ENCODE measurements at places on chromosomes 7 and 10.
A peak's percentile ranks its signal among the peaks of the same experiment; 100 is the strongest.

DNA sequence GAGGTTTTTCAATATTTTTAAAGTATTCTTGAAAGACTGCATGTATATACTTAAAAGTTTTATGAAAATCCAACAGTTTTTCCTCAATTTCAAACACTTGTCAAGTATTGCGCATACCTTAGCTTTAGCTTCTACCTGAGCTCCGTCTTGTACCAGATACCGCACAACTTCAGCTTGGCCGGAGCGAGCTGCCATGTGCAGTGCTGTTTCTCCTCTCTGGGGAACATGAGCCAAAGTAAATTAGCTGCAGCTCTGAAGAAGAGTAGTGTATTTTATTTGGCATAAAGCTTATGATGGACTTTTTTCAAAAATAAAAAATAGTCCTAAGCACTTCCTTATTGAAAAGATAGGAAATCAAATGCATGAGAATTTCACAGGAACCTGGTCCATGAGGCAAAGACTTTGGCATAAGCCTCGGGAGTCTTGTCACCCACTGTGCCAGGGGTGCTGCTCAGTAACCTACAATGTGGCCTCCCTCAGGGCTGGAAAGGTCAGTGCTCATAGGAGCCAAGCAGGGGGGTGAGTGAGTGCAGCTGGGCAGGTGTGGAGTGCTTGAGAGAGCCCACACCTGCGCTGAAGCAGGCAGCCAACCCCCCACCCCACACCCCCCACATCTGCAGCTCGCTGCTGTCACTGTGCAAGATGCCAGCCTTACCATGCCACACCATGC is 189.5 kb downstream of the ANK3 start:
- no peak for DNase-seq

DNA sequence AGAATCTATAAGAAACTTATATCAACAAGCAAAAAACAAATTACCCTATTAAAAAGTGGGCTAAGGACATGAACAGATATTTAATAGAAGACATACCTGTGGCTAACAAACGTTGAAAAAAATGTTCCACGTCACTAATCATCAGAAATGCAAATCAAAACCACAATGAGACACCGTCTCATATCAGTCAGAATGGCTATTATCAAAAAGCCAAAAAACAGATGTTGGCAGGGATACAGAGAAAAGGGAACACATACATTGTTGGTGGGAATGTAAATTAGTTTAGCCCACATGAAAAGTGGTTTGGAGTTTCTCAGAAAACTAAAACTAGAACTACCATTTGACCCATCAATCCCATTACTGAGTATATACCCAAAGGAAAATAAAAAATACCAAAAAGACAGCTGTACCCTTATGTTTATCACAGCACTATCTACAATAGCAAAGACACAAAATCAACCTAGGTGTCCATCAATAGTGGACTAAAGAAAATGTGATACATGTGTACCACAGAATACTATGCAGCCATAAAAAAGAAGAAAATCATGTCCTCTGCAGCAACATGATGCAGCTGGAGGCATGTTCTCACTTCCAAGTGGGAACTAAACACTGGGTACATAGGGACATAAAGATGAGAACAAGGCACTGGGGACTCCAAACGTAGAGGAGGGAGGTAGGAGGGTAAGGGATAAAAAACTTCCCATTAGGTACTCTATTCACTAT is 83.8 kb upstream of the TMEM168 start:
- no peak for DNase-seq

DNA sequence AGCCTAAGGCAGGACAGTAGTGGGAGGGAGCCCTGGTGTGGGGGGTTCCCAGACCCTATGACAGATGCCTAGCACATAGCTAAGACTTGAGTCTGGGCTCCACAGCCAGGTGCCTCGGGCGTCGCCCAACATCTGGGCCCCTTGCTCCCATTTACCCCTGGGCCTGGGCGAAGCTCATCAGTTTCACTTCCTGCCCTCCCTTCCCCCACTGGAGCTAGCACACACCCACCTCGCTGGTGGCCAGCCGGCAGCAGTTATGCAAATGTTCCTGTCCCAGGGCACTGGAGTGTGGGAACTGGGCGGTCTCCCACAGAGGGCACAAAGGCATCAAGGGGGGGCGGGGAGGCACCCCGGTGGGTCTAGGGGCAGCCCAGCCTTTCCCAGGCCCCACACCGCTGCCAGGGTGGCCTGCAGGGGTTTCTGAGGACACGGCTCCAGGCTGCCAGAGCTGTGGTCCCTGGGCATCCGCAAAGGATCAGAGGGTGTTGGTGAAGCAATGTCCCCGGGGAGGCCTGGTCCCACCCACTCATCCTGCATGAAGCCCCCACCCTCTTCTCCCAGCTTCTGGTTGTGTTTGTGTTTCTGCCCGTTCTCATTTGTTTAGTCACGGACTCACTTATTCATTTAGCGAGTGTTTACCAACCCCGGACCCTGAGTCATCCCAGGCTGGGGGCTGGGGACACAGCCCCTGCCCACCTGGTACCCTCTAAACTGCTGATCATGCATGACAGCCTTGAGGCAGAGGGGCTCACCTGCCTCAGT is 20.4 kb downstream of the SH2B2 start:
- no peak for DNase-seq

DNA sequence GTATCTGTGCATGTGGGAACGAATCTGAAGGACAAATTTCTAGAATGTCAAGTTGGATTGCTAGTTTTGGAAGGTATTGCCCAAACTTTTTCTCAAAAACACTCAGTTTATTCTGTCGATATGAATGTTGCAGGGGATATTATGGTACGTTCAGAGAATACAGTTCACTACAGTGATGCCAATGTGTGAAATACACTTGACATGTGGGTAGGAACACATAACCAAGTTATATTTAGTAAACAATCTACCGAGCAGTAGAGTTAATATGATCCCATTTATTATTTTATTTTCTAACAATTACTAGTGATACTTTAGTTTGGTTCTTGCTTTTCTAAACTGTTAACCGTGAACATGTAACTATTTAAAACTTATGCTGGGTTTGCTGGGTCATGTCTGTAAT is 37.4 kb downstream of the KIAA1217 start:
- no peak for DNase-seq

DNA sequence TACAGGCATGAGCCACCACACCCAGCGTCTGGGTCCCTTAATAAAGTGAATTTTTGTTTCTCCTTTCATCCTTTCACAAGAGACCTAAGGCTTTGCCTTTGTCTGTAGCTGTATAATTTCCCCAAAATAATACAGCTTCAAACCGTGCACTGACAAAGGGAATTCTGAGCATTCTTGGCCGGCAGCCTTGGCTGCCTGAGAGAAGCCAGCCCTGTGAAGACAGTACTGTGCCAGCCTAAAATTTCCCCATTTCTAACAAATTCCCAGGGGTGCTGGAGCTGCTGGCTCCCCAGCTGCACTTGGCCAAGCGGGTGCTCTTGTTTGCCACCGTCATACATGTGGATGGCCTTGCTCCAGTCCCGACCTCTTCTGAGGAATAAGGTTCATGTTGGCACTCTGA is 106.2 kb downstream of the ZMYND11 start:
- DNase-seq: no peak

DNA sequence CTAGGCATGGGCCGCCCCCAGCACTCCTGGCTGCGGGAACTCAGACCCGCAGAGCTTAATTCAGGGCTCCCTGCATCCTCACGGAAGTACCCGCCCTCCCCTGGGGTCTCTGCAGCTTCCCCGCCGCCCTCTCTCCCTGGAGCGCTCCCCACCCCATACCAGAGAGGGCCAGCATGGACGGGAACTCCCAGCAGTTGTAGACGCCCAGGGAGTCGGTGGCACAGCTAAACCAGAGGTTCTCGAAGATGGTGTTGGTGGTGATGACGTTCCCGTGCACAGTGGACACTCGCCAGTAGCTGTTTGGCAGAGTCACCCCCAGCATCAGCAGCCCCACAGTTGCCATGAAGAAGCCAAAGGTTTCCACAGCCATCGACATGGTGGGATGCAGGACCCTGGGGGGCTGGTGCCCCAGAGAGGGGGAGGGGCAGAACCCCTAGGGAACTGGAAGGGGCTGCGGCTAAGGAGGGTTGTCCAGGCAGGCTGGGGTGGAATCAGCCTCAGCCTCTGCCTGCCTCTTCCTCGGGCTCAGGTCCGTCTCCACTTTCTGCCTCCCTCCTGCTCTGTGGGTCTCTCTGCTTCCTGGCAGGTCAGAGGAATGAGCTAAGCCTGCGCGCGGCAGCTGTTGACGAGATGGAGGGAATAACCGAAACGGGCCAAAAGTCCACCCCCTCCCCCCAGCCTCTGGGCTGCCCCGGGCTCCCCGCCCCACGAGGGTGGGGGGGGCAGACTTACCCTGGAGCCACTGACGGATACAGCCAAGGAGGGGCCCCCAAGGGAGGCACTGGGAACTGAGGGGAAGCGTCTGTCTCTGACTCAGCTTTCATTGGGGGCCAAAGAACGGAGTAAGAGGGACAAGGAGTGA is at the start of gene CLDN15:
CLDN15 (minus strand) TSS at position 597 of the 862 bp plus-strand sequence; CDS start at position 376, 221 bp downstream.
- DNase-seq: no peak

- no peak for DNase-seq
Observed at GRCh38 chr7:20737840-20738448, 48.7 kb downstream of the SP8 start.

DNA sequence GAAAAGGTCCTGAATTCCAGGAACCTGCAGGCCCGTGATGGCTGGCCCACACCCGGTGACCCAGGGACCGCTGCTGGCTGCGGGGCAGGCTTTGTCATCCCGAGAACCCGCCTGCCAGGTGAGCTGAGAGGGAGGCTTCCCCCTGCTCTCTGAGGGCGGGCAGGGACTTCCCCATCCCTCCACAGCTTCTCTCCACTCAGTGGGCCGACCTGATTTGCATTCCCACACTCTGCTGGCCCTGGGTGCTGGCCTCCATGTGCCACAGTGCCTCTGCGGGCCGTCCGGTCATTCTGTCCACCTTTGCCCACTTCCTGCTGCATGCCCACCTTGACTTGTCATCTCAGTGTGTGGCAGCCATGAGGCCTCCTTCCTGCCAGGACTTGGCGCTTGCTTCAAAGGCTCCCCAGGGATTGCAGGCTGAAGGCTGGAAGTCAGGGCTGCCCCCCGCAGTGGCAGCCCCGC is 35.3 kb downstream of the PALD1 start:
- no peak for DNase-seq

DNA sequence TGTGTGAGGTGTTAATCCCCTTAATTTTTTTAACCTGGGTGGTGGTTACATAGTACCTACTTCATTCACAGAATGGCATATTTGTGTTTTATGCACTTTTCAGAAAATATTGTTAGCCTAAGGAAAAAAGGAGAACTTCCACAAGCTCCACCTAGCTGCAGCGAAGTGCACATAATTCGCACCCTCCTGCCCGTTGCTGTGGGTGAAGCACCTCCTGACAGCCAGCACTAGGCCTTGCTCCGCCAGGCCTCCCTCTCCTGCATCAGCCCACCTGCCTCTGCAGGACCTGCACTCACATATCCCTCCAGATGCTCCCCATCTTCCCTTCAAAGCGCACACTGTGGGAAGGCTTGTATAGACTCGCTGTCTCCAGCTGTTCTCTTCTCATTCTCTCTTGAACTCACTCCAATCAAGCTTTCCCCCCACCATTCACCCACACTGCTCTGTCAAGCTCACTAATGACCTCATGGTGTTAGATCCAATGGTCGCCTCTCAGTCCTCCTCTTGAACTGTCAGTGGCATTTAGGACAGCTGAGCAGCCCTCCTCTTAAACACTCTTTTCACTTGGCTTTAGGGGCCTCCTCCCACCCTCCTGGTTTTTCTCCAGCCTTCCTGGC is 20.7 kb upstream of the GRID1 start:
- no peak for DNase-seq

GRCh38 chr10:103396789-103397087 is 312 bp downstream of the PDCD11 start:
- DNase-seq: no peak

DNA sequence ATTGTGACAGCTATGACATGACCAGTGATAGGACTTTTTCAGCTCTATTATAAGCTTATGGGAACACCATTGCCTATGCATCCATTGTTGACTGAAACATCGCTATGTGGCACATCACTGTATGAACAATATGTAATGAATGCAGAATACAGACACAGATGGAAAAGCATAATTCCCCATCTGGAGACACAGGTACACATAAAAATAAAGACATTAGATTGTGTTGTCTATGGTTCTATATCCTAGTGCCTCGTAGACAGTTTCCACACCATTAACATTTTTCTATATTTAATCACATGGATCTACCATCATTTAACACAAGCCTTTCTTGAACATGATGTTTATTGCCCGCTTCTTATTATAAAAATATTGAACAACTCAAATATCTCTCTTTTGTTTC is 96.3 kb upstream of the STK17A start:
- no peak for DNase-seq

- DNase-seq: no peak
Observed at GRCh38 chr7:153934629-153935028, 117.6 kb upstream of the DPP6 start.

- no peak for DNase-seq
Observed at GRCh38 chr7:120615703-120616102, 242.2 kb downstream of the TSPAN12 start.

DNA sequence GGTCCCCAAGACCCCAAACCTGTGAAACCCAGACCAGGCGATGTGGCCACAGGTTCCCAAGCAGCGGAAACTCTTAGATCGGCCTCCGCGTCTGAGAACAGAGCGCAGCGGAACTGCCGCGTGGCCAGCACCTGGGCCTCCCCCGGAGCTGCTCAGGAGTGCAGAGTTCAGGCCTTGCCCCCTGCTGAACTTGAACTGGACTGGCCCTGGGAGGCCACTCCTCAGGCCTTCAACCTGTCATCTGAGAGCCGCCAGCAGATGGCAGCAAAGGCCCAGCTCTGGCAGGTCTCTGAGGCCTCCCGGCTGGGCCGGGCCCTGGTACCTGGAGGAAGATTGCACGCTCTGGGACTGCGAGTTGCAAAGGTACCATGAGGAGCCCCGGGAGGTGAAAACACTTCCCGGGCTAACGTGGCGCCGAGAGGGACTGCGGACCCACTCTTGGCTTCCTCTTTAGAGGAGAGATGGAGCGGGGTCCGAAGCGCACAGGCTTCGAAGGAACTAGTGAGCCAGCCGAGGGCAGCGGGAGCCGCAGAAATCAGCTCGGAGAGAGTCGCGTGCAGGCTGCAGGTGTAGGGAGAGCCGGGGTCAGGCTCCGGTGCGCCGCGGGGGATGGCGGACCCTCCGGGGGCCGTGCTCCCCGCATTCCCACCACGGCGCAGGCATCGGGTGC is 89.2 kb downstream of the PAXIP1 start:
- DNase-seq: peak; percentile 84

DNA sequence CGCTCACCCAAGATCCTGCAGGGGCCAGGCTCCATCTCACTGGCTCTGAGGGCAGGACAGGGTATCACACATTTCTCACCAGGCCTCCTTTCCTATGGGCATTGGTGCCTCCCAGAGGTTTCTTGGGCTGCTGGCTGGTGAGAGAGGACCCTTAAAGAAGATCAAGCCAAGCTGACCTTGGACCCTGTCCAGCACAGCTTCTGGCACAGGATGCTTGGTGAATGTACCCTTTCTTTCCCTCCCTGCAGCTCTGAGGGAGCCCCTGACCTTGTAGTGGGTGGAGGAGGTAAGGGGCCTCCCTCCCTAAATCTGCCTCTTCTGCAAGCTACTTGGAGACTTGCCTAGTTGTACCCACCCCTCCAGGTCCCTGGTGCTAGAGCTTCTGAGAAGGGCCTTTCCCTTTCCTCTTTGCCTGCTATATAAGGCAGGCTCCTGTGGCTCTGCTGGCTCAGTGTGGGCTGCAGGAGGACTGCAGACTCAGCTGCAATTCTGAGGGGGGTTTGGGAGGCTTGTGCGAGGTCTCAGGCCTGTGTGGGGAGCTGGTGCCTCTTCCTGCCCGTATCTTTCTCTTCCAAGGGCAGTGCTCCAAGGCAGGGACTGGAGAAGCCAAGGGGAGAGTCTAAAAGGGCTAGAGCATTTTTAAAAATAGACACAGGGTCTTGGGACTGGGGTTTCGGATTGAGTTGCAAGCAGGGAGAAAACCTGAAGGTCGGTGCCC is 11.7 kb upstream of the TRIM8 start:
- DNase-seq: no peak

GRCh38 chr7:226281-226895 is 34.0 kb downstream of the FAM20C start:
- DNase-seq: no peak

Data from activated CD4-positive, alpha-beta T cell treated with anti-CD3 and anti-CD28 coated beads, Interleukin-2, amount 50 U/mL, for 24 hours (primary cell).